Femur (tissue), 1 donor: ENCODE measurements at places on chromosomes 5 and 9.

DNA sequence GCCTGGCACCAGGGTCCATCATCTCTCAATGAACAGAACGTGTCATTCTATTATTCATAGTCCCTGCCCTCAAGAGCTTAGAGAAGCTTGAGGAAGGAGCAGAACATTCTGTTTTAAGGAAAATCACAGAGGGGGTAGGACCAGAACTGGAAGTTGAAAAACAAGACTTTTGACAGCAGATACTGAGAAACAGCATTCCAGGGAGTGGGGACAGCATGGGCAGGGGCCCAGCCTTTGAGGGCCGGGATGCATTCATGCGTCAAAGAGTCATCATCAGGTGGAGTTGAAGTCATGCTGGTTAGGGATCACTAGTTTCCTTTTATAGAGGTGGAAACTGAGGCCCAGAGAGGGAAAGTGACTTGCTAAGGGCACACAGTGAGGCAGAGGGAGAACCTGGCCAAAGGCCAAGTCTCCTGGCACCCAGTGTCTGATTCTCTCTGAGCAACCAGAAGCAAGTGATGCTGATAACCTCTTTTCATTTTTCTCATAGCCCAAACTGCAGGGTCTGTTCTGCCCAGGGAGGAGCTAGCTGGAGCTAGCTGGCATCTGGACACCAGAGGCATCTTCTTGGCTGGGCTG lies 41.5 kb upstream of the STXBP1 start:
- no peak for DNase-seq

- DNase-seq: no peak
These were observed 144.1 kb upstream of the ST8SIA4 start for GRCh38 chr5:101047181-101047580.

GRCh38 chr5:20276061-20276958 lies 288.3 kb upstream of the CDH18 start:
- no peak for DNase-seq

DNA sequence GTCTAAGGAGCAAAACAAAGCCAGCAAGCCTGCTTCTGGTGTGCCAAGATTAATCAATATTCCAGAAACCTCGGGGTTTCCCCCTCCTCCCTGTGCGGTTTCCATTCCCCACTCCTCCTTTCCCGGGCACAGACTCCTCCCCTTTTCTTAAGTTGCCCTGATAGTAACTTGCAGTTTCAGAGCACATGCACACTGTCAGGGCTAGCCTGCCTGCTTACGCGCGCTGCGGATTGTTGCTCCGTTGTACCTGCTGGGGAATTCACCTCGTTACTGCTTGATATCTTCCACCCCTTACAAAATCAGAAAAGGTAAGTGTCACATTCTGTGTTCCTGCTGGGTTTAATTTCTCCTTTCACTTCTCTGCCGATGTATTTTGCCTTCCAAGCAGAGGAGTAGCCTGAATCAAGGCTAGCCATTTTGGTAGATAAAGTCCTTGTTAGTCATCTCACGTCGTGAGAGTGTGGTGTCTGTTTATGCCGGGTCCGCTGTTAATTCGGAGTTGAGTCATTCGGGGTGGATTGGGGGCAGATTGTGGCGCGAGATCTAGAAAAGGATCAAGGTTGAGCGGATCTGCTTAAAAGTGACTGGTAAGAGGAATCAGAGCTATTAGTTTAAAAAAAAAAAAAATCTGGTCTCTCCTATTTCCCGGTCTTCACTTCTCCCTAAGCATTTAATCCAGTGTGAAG lies at the start of gene SLC1A3:
Gene SLC1A3, plus strand, starts transcription at position 179 of the 686 bp plus-strand sequence. CDS start 1,818 bp downstream, outside the sequence.
- DNase-seq: peak; percentile 76

- no peak for DNase-seq
These were observed 134.7 kb downstream of the GAS1 start for GRCh38 chr9:86812616-86813015.

GRCh38 chr5:72508241-72509170 lies 1.3 kb upstream of the ZNF366 start:
- no peak for DNase-seq

DNA sequence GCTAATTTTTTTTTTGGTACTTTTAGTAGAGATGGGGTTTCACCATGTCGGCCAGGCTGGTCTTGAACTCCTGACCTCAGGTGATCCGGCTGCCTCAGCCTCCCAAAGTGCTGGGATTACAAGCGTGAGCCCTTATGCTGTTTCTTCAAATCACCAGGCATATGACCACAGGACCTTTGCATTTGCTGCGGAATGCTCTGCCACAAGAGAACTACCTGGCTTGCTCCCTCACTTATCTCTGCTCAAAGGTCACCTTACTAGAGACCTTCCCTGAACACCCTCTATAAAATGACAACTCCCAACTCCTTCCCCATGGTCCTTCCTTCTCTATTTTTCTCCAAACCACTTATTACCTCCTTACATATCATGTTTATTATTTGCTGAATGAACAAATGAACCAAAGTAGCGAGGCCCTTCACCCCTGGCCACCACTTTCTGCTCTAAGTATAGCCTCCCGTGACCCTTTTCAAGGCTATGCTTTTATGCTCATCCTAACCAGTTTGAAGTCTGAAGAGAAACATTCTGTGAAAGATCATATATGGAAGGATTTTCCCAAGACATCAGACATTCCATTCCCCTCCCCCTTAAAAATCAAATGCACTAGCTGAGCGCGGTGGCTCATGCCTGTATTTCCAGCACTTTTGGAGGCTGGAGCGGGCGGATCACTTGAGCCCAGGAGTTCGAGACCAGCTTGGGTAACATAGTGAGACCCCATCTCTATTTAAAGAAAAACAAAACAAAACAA lies 1.3 kb downstream of the ZER1 start:
- DNase-seq: no peak

DNA sequence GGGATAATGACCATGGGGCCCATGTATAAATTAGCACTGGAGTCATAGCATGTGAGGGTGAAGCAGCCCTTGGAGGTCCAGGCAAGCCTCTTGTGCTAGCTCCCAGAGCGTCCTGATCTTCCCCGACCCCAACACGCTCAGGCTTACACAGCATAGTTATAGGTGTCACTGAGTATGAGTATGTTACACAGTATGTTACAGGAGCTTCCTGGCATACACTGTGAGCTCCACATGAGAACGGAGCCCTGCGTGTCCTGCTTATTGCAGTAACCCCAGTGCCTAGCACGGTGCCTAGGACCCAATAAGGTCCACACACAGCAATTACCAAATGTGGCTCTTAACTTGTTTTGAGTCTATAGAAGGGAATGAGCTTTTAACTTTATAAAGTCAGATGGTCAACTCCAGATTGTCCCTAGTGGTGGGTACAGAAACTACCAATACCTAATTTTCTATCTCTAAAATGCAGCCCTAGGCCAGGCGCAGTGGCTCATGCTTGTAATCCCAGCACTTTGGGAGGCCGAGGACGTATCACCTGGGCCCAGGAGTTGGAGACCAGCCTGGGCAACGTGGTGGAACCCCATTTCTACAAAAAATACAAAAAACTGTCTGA lies 64.1 kb downstream of the PLAC8L1 start:
- no peak for DNase-seq

- DNase-seq: no peak
These were observed 139.6 kb upstream of the LRRTM2 start for GRCh38 chr5:139014726-139015125.

GRCh38 chr5:139512786-139513390 lies 30.3 kb upstream of the STING1 start:
- no peak for DNase-seq

DNA sequence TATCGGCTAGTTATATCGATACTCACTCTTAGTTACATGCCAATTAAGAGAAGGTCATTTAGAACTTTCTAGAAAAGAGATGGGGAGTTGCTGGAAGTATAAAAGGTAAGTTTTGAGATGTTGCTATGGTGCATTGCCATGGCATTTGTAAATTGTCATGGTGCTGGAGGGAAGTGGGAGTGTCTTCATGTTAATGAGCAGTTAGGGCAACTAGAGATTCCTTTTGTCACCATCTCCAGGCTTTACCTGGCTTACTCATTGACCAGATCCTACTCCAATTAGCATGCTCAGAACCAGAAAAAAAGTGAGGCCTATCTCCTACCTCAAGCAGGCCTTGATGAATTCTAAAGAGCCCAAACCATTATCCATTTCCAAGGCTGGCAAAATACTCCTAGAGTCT lies 82.8 kb downstream of the PRR16 start:
- no peak for DNase-seq

DNA sequence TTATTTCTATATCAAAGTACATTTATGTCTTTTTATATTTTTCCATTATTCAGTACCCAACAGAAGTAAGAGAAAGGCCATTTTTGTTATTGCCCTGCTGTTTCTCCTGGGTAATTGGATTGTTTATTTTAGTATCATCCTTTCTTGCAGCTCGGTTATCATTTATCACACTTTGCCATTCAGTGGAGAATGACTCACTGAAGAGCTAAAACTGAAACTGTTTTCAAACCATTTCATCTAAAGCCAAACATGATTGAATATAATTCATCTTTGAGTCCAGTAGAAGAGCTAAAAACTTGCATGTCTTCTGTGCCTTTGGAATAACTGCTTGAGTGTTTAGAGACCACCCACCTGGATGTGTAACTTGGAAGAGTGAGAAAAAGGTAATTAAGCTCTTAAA lies 139.5 kb upstream of the PRDM9 start:
- DNase-seq: no peak

DNA sequence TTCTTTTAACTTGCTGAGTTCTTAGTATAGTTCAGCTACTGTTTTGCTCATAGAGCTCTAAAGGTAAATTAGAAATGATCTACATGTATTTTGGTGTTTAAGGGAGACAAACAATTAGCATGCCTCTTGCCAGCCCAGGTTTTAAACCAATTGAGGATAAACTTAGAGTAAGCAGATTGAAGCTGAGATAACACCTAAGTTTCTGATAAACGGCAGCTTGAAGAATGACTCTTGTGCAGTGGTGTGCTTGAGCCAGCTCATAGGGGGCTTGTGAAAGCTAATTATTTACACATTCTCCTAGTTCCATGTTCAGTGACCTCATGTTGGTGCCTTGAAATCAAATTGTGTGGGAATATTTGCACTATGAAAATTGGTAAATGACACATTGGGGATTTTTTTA lies 193.0 kb downstream of the PRR16 start:
- DNase-seq: no peak

DNA sequence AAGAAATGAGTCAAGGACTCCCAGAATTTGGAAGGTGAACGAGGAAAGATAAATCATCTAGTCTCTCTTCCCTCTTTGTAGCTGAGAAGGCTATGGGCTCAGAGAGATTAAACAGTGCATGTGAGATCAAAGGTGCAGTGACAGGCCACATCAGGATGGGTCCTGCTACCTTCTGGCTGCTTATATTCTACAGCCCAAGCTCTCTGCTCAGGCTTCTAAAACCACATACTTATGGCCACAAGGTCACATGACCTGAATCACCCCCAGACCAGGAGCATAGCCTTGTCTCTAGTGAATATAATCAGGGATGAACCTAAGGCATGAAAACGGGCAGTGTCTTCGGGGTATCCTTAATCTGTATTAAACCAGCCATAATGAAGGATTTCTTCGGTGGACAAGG lies 158.9 kb downstream of the SEMA5A start:
- DNase-seq: no peak

GRCh38 chr5:149429839-149430721 lies 51.0 kb upstream of the IL17B start:
- DNase-seq: no peak

DNA sequence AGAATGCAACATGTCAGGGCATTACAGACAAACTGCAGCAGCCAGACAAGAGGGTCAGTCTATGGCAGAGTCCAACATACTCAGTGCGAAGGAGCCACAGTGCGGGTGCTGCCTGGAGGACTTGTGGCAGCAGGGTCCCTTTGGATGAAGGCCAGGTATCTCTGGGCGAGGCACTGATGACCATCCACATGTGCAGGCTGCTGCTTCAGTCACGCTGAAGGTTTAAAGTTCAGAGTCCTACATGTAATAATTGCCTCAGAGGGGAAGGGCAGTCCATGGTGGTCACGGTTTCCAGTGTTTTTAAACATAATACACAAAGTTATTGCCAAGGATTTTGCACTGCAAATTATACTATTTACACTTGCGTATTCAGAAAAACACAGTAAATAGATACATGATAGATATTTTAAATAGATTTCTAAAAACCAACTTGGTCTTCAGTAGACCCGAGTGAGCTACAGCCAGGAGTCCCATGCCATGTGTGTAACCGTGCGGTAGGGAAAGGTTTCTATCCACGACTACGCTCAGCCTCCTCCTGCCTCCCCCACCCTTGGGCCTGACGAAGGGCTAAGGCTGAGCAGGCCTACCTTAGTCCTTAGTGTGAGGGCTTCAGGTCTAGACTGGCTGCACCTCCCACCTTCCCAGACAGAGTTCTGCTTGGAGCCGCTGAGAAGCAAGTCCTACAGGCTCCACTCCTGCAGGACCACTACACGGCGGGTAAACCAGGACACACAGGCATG lies 76.2 kb downstream of the GPR21 start:
- DNase-seq: no peak

GRCh38 chr5:77709993-77710685 lies 66.0 kb downstream of the TBCA start:
- DNase-seq: no peak

- no peak for DNase-seq
These were observed 137.8 kb upstream of the RETREG1 start for GRCh38 chr5:16754601-16755000.

DNA sequence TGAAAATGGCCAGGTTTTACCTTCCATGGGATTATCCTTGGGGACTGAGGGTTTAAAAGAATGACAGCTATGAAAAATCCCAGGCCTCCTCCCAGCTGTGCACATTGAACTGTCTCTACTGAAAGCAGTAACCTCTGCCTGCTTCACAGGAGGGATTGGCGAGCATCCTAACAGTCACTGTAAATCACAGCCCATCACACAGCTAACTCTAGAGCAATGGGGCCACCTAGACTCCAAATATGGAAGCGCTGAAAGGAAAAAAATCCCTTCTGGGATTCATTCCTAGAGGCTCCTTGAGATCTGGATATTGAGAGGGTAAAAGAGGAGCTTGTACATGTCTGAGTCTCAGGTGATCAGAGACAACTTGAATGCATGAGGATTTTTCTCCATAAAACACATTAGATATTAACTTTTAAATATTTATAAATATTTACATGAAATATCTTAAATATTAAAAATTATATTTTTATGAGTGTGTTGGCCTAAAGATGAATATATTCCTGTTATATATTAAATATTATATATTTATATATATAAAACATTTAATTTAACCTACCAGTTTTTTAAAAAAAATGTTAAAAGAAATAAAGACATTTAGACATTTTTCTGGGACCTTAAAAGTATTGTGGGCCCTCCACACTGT lies 133.8 kb upstream of the SLC24A2 start:
- peak; percentile 53 for DNase-seq

DNA sequence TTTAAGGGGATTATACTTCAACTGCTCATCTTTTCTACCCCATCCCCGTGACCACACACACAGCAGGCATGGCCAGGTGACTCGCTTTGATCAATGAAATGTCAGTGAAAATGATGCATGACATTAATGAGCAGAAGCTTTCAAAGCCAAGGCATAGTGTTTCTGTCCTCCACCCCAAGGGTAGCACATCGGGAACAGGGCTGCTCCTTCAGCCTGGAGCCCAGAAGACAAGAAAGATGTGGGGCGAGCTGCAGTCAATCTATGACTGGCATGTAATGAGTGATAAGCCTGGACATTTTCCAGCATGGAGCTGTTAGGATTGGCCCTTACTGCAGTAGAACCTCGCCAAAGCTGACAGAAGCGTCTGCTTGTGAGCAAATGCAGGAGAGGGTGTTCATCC lies 122.6 kb upstream of the IRX2 start:
- no peak for DNase-seq

GRCh38 chr9:70488098-70488792 lies 73.8 kb upstream of the KLF9 start:
- no peak for DNase-seq

- DNase-seq: no peak
These were observed 348.0 kb downstream of the NPR3 start for GRCh38 chr5:33059081-33059480.

- DNase-seq: no peak
These were observed 9.9 kb downstream of the SEPTIN8 start for GRCh38 chr5:132767150-132767549.
